ENCODE measurements at places on chromosomes 5 and 9.

GRCh38 chr5:93800988-93801811, 59.8 kb upstream of the POU5F2 start:
- DNase-seq = peak; percentile 16

DNA sequence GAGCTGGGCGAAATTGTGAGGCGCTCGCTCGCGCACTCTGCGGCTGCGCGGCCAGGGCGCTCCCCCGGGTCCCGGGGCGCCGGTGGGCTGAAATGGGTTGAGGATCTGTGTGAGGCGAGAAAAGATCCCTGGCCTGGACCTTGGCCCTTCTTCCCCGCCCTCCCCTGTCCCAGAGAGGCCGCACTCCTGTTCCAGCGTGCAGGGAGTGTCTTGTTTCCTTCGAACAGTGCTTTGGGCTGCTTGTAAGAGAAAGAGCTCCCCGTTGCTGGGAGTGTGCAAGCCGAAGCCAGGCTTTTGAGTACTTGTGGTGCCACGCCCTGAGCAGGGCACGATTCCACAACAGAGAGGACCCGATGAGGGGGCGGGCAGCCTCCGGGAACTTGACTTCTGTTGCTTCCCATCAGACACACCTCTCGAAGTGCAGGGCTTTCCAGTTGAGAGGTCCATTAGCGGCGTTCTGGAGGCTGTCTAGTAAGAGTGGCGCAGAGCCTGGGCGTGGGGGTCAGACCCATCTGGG, 535 bp downstream of the DOLPP1 start:
- peak; percentile 38 for DNase-seq

DNA sequence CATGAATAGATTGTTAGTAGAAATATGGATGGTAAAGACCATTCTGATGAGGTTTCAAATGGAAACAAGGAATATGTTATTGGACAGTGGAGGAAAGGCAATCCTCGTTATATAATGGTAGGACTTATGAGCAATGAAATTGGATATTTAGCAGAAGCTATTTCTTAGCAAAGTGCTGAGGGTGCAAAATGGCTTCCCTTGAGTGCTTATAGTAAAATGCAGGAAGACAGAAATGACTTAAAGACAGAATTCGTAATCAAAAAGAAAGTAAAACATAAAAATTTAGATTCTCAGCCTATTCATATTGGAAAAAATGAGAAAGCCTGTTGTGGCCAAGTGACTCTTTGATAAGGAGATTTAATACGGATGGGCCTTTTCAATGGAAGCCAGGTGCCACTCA, 102.1 kb upstream of the ADRA1B start:
- no peak for DNase-seq

DNA sequence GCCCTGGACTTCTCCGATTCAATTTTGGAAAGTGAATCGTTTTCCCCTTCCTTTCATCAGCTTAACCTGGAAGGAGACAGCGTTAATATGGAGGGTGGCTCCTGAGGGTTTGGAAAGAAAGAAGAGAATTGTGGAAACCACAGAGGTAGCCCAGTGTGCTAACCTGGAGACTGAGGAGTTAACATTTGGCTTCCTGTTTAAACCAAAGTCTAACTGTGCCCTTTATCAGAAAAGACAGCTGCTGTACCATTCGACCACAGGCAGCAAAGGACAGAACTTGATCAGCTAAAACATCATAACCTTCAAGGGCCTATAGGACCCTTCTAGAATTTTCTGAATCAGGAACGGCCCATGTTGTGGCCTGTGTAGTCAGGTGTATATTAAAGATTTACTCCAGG, 735 bp downstream of the IDNK start:
- no peak for DNase-seq

DNA sequence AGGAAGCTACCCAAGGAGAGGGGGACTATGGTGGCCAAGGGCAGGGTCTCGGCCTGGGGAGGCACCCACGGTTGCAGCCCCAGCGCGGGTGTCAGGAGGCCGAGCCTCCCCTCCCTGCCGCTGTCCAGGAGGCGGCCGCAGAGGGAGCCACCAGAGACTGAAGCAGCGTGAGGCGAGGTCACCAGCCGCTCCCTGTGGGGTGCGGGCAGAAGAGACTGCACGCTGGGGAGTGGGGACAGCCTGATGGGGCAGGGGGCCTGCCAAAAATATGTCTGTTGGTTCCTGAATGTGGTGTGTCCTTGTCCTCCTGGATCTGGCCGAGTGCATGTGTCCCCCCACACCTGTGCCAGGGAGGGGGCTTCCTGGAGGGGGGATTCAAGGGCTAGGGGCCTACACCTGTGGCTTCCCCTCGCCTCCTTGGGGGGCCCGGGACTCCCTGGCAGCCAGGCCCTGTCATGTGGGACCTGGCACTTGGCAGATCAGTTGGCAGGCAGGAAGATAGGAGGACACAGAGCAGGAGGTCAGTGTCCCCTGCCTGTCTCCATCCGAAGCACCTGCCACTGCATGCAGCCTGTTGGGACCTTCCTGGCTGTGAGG, 131.2 kb downstream of the DAB2IP start:
- DNase-seq = no peak

DNA sequence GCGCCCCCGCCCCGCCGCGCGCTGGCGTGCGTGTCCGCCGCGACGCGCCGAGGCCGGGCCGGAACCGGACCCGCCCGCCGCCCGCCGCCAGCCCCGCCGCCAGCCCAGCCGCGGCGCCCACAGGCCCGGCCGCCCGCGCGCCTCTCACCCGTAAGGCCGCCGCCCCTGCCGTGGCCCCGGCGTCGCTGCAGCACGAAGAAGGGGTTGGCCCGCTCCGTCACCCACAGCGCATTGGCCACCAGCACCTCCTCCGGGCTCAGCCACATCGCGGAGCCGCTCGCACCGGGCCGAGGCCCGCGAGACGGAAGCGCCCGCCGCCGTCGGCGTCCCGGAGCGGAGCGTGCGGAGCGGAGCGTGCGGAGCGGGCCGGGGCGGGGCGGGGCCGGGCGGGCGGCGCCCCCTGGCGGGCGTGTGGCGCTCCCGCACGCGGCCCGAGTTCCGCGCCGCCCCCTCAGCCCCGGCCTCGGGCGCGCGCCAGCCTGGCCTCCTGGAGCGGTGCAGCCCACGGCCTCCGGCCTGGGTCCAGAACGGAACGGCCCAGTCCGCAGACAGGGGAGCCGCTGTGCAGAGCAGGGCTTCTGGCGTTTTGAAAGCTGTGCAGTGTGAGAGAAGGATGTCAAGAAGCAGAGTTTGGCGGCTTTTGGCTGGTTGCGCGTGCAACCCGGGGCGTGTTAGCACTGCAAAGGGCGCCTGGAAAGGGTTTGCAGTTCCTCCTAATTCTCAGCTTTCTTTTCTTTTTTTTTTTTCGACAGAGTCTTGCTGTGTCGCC, at the start of gene TBC1D9B:
TBC1D9B (minus strand) TSS at position 342 of the 769 bp plus-strand sequence; CDS start at position 266, 76 bp downstream.
- peak; percentile 61 for DNase-seq

- no peak for DNase-seq
Measured at GRCh38 chr5:117161718-117162335, 587.2 kb upstream of the SEMA6A start.

GRCh38 chr5:139841549-139841948, 45.9 kb downstream of the PSD2 start:
- DNase-seq = no peak

DNA sequence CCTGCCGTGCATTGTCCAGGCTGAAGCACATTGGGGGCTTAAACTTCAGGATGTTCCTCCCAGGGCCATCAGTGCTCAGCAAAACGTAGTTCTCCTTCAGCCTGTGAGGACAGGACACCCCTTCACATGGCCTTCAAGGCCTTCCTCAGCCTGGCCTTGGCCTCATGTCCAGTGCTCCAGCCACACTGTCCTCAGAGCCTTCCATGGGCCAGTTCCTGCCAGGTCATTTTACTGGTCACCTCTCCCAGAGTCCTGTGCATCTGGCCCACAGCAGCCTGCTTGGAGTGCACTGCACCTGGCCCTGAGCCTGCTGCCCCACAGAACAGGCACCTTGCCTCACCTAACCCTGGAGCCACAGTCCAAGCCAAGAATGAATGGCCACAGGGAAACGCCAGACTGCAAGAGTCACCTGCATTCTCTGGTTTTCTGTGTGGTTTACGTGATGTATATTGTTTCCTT, 8.7 kb downstream of the HNRNPAB start:
- no peak for DNase-seq

DNA sequence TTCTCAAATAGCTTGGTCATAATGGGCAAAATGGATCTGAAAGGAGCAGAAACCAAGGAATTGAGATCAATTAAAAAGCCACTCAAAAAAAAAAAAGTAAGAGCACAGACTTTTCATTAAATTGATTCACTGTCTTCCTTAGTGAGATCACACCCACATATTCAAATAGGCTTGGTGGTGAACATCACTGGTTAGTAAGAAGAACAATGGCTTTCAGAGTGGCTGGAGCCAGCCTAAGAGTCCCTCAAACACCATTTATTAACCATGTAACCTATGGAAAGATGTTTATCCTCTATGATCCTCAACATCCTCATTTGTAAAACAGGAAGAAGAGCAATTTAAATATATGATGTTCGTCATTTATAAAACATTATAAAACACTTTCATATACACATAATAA, 12.4 kb downstream of the CCDC112 start:
- DNase-seq = no peak

DNA sequence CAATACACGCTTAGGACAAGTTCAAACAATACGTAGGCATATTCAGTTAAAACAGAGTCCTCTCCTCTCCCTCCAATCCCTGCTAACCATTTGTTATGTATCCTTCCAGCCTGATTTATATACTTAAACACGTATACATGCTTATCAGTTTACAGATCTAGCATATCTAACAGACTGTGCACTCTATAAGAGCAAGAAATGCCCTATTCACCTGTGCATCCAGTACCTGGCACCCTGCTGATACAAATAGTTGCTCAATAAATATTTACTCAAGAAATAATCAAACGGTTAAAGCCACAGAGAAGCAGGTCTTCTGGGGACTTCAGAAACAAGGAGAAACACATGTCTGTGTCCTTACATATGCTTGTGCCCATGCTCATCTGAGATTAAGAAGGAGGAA, 55.9 kb downstream of the MLLT3 start:
- peak; percentile 44 for DNase-seq

GRCh38 chr5:140246378-140247122, 56.4 kb downstream of the PFDN1 start:
- no peak for DNase-seq

GRCh38 chr5:79201206-79201605, 34.7 kb upstream of the JMY start:
- no peak for DNase-seq

DNA sequence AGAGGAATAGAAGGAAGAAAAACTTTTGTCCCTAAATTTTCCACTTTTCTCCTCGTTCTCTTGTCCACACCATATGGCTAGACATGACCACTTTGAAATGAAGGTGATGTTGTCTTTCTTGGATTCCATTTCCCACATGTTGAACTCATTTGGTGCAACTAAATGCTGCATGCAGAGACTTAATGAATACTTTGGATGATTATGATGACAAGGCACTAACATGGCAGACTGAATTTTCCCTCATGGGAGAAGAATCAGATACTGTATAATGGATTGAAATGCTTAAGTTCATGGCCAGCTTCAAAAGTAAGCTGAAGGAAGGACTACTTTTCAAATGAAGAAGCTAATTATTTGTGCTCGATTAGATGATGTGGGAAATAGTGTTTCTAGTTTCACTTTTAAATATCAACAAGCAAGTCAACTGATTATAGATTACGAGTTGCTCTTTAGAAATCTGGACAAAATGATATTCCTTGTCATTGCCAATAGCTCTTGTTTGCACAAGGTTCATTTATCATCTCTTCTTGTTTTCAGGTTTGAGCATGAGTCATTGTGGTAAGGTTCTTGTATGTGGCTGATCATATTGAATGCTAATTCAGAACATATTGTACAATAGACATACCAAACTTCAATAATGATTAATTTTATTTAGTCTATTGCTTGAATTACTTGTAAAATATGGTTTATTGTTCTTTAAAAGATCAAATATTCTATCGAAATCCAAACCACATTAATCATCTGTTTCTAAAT, 501.3 kb upstream of the FTMT start:
- DNase-seq = no peak

GRCh38 chr9:34493972-34494535, 28.7 kb downstream of the ENHO start:
- DNase-seq = no peak

DNA sequence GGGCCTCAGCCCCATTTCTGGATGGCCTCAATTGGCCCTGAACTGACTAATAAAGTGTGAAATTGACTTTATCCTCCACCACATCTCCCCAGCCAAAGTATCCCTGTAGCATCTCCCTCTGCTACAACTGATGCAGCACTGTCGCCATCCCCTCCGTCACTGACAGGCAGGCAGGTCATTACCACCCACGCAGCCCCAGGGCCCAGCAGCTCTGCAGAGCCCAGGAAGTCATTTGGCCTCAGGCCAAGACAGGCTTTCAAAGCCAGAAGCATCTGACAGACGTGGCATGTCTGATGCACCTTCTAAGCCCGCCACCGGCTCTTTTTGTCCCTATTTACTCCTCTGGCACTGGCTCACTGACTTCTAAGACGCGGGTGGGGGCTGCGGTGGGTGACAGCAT, 65.3 kb downstream of the ARHGEF37 start:
- DNase-seq = no peak

- no peak for DNase-seq
Measured at GRCh38 chr5:54453046-54453445, 2.5 kb upstream of the HSPB3 start.

- no peak for DNase-seq
Measured at GRCh38 chr5:5939759-5940370, 438.5 kb downstream of the MED10 start.
